ENCODE measurements at places on chromosomes 7 and 10. TPM values are rescaled to one million over a fixed set of nuclear protein-coding genes. Genes with fewer than 3 reads are reported as not detected.

Gene CYP26A1
- total RNA-seq: not detected

GRCh38 chr10:3010816-3011460 lies 56.4 kb upstream of the PFKP start:
- no peak for DNase-seq

GRCh38 chr10:33107953-33108352 lies 149.9 kb upstream of the ITGB1 start:
- DNase-seq: no peak

DNA sequence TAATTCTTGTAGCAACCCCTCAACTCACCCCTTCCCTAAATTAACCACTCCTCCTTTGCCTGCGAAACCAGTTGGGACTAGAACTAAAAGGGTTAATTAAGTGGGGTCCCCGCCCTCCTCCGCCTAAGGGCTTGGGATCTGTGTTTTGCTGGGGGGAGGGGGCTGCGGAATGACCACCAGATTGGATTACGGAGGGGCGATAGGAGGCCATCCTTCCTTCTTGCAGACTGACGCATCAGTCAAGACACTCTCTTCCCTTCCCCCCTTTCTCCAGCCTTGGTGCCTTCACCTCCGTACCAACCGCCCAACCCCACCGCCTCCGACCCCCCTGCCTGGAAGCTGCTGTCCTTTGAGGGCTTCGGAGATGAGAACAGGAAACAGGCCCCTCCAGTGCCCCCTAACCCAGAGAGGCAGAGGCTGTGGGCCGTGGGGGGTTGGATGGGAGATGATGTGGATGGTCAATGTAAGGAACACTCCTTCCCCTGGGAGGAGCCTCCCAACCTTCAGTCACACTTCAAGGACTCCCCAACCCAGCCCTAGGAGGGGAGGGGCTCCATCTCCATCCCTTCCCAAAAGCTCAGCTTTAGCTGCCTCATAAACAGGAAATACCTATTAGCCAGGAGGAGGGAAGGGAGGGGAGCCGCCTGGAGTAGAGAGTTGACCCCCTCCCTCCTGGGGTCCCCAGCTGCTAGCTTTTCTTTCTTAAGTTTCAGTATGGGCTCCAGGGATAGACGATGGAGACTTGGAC lies 997 bp upstream of the LDB1 start:
- peak; percentile 63 for DNase-seq

Gene NPFFR1
- total RNA-seq: not detected

DNA sequence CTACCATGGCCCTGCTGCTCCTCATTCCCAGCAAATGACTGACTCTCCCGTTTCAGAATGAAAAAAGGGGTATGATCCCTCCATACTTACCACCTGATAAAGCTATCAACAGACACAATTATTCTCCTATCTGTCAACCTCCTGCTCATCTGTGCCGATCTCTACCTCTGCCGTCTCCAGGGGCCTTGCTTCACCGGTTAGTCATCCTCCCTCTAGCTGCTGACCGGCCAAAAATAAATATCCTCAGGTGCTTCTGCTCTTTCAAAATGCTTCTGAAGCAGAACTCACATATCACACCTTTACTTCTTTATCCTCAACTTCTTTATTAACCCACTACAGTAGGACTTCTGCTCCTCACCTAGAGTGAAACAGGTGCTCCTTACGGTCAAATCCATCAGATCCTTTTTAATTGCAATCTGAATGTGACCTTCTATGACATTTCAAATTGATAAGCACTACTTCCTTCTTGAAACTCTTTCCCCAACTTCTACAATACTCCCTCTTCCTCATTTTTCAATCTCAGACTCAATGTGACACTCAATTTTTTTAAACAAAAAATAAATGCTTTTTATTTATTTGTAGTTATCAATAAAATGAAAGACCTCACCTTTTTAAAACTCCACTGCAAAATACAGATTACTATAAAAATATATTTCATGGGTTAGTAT lies 63.2 kb downstream of the LMBR1 start:
- no peak for DNase-seq

DNA sequence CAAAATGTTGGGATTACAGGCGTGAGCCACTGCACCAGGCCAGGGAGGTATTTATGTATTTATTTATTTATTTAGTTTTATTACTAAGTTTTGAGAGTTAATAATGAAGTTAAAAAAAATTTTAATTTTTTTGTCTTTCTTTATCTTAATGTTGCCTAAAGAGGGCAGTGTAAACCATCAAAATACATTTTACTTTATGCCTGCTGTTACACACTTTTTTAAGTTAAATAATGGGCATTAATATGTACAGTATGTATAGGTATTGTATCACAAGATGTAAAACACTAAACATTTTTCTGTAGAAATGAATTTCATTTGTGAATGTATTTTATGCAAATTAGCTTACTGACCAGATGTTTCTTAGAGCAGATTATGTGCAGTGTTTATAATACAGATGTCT lies 129.4 kb downstream of the AASS start:
- DNase-seq: peak; percentile 15

Gene DNA2
- 5.2 TPM for total RNA-seq

DNA sequence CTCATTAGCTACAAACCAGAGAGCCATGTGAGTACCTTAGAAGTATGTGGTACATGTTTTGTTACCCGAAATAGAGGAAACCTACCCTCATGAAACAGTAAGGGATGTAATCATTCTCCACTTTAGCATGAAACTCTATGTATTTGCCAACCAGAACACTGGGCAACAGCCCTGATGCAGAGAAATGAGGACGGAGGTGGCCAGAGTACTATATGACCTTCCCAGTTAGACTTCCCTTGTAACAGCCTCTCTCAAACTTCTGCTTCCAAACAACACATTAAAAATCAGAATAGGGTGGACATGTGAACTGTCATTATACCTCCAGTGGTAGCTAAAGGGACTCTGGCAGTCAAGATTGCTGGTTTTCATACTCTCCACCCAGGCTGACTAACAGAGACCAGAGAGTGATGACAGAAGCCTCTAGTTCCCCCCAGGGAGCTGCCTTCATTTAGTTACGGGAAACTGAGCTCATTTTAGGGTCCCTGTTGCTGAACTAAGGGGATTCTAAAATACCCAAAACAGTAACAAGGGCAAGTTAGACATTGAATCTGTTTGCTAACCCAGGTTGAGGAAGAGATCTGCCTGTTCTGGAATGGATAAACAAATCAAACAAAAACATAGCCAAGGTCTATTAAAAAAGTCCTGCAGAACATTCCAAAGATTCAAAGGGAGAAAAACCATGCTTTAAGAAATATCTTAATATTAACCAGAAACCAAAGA lies 83.1 kb downstream of the VPS41 start:
- peak; percentile 46 for DNase-seq

DNA sequence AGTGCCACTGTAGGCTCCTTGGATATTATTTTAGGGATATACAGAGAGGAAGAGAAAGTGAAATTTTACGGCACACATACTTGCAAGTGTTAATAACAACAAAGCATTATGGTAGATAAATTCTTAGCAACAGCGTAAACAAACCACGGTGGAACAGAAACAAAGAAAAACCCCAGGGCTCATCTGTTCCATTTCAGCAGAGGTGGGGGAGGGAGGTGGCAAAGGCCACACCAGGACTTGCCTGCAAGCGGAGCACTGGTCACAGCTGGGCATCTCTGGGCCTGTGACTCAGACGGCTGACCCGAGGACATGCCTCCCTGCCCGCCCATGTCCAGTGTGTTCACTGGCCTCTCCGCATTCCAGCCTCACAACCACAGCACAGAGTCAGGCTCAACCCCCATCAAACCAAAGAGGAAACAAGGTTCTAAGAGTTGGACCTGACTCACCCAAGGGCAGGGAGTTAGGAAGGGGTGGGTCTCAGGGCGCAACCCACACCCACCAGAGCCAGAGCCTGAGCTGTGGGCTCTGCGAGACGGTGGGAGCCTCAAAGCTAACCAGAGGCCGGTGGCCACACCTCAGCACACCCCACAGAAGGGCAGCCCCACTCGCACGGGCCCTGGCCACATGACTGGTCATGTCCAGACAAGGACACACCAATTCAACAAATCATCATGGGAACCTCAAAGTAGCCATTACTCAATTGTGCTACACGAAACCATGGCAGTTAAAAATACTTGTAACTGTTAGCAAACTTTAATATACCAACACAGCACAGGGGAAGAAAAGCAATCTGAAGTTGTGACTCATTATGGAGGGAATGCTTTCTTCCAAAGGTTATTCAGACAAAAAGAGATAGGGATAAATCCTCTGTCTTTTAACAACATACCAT lies 10.7 kb downstream of the ESYT2 start:
- peak; percentile 98 for DNase-seq

- no peak for DNase-seq
These were observed 223.2 kb downstream of the CCSER2 start for GRCh38 chr10:84551437-84552120.

DNA sequence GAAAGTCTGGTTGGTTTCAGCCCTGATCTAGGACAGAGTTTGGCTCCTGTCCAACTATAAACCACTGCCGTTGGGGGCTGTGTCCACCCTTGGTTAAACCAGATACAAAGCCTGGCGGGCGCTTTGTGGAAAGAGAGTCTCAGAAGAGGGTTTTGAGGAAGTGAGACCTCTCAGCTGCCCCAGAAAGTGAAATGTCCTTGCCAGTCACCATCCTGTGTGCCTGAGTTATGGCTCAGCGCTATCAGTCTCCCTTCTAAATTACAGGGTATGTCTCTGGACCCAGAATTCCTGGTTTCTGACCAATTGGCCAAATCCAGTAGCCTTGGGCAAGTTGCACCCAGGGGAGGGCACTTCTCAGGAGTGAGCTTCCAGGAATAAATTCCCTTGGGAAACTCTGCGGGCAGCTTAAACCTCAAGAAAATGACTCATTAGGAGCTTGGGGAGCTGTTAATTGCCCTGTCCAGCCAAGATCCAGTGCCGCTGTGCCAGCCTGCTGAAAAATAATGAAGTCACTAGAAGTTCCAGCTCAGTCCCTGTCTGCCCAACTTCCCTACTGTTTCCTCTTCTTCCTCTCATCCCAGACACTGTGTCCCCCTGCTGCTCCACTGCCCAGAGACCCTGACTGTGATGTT lies 66.7 kb upstream of the PDZD8 start:
- DNase-seq: peak; percentile 98

Gene NRCAM
- 11.0 TPM for total RNA-seq

DNA sequence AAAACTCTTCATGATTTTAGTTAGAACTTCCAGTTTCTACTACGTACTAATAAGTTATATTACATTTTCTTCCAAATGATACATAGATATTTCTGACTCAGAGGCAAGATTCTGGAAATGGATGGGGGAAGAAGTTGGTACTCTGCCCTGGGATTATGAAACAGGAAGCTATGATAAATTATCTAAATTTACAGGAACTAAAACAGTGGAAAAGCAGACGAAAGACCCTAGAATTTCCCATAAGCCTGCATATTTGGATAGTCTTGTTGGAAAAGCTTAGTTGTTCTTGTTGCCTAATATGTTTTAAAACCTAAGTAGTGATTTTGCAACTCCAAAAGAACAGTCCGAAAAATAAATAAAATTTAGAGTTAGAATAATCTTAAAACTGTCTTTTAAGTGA lies 21.8 kb downstream of the CFAP69 start:
- peak; percentile 83 for DNase-seq

Gene PTPRE
- total RNA-seq: 2.7 TPM

DNA sequence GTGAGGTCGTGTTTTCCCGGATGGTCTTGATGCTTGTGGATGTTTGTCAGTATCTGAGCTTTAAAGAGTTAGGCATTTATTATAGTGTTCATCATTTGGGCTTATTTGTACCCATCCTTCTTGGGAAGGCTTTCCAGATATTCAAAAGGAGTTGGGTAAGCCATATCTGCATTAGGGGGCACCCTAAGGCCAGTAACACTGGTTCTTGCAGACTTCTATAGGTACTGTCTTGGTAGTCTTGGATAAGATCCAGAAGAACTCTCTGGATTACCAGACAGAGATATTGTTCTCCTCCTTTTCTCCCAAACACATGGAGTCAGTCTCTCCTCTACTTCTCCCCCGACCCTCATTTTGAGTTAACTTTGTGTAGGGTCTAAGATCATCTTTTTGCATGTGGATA lies 92.8 kb downstream of the SDK1 start:
- no peak for DNase-seq

Gene TWIST1
- 47.8 TPM for total RNA-seq

DNA sequence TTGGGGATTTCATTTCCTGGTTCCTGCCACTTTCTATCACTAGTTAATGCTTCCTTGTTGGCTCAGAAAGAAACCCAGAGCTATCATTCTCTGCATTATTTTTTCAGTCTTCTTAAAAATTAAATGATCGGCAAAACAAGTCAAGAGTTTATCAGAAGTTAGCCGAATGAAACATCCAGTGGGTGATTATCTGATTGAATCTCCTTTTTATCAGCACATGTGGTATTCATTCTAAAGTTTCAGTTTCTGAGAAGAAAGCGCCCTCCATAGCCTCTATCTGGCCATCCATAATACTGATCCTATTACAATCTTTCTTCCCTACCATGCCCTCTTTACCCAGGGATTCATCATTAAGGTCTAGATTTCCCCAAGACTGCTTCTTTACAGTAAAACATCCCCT lies 71.8 kb downstream of the OSBPL3 start:
- DNase-seq: no peak

Gene MEPCE
- 24.2 TPM for total RNA-seq

DNA sequence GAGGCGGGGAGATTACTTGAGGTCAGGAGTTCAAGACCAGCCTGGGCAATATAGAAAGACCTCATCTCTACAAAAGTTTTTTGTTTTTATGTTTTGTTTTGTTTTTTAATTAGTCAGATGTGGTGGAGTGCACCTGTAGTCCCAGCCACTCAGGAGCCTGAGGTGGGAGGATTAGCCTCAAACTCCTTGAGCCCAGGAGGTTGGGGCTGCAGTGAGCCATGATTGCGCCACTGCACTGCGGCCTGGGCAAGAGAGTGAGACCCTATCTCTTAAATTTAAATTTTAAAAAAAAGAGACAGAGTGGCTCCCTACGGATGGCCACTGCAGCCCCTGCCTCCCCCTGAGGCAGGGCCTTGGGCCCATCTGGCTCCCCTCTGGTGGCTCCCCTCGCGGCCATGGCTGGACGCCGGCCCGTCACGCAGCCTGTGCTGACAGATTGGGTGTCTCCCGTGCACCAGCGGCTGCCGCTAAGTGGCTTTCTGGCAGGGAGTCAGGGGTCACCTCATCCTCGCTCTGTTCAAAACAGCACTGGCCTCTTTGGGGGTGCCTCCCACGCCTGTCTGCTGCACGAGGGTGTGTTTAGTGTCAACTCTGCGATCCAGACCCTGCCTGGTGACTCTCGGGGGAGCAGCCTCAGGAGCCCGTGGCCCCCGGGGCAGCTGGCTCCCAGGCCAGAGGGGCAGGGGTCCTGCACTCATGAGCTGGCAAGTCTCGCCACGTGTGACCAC lies 44.4 kb upstream of the ELN start:
- DNase-seq: no peak

Data from GM23248 (cell line).